SW 1271 (cell line): ENCODE measurements at places on chromosomes 11 and 22.

DNA sequence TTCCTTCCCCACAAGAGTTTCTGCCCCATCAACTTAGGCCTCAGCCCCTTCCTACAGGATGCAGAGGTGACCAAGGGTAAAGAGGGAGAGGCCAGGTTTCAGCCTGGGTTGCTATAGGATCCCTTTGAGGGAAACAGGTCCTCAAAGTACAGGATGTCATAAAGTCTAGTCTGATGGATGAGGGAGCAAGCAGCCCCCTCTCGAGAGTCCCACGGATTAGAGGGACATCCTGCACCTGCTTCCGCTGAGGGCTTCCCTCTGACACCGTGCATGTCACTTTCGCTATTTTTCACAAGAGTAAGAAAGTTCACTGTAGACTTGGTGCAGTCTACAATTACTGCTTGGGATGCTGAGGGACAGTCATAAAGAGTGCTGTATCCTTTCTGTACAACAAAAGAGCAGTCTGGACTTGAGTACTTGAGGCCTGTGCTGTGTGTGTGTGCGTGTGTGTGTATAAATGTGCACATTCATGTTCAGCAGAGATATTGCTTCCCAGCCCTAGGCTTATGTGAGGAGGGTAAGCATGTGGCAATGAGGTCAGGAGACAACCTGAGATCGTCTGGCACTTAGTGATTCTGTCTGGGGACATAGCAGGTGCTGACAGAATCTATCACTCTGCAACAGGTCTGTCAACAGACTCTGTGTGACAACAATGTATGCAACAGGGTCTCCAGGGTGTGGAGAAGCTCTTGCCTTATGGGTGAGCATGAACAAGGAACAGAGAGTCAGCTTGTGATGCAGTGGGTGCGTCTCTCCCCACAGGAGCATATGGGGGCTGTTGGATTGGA is 18.0 kb upstream of the CHST1 start:
- no peak for DNase-seq

- no peak for DNase-seq
These were observed 10.2 kb downstream of the SMTN start for GRCh38 chr22:31091106-31091975.

DNA sequence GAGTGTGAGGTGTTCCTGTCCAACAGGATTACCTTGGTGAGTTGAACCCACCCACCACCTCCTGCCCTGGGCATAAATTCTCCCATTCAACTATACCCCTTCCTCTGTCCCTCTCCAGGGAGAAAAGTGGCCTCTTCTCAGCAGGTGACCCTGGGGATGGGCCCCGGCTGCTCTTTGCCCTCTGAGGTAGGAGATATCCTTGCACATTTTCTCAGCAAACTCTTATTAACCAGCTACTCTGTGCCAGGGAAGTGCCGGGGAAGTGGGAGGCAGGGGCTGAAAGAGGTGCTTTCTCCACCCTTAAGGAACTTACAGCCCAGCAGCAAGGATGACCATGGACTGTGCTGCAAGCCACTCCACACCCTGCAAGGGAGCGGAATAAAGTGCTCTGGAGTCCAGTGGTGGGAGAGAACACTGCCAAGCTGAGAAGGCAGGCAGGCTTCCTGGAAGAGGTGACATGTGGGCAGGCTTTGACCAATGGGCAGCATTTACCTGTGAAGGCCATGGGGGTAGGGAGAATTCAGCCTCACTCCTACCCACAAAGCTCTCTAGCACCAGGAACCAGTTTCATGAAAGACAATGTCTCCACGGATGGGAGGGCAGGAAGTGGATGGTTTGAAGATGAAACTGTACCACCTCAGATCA is 21.9 kb upstream of the OAF start:
- no peak for DNase-seq

DNA sequence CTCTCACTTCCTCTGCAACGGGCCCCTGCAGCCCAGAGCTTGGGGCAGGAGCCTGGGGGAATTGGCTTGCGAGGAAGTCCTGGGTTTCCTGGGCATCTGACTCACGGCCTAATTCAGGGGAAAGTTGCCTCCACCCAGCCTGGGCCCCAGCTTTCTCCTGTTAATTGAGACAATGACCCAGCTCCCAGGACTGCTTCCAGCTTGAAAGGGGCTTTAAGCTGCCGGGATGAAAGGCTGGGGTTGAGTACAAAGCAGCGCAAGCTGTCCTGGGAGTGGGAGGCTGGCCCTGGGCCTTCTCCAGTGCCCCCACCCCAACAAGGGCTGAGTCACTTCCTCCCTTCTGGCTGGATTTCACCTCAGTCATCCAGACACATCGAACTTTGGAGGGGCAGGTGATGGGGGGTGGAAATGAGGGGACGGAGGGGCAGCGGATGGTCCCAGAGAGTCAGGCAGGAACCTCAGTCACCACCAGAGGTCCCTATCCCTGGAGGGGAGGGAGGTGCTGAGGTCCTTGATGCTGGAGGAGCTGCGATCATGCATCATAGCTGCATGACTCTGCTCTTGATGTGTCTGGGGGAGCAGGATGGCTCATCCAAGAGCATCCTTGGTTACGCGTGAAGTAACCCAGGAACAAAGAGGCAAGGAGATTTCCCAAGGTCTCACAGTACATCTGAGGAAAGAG is 30.1 kb upstream of the OAF start:
- no peak for DNase-seq

- DNase-seq: no peak
These were observed 19.6 kb downstream of the BRD1 start for GRCh38 chr22:49807780-49808708.

DNA sequence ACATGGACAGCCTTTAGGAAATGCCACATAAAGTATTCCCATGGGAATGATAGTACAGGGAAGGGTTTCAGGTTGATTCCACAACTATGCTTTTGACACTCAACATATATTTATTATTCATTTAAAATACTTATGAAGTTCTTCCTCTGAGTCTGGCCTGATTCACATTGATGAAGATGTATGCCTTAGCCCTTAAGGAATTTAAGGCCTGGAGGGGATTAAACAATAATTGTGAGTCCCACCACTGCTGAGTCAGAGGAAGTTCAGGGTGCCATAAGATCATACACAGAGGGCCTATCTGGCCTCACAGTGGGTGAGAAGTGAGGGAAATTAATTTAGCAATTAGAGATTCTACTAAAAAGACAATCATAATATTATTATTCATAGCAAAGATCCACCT is 161.1 kb upstream of the SNX19 start:
- DNase-seq: no peak

GRCh38 chr22:40533712-40534378 is 102.7 kb downstream of the MRTFA start:
- no peak for DNase-seq

DNA sequence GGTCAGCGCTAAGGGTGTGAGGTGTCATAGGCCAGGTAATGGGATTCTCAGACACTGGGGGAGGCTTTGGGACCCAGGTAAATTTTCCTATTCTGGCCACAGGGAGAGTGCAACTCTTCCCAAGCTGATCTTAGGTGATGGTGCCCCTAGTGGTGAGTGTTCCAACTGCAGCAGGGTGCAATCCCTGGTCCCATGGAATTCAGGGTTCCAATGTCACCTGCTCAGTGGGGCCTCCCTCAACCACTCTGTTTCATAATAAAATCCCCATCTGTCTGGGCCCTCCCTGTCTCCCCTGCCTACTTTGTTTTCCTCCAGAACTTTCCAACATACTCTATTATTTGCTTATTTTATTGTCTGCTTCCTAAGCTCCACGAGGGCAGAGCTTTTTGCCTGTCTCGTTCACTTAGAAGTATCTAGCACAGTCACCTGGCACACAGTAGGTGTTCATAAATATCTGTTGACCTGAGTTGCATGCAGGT is 2.9 kb upstream of the SGSM1 start:
- DNase-seq: no peak

DNA sequence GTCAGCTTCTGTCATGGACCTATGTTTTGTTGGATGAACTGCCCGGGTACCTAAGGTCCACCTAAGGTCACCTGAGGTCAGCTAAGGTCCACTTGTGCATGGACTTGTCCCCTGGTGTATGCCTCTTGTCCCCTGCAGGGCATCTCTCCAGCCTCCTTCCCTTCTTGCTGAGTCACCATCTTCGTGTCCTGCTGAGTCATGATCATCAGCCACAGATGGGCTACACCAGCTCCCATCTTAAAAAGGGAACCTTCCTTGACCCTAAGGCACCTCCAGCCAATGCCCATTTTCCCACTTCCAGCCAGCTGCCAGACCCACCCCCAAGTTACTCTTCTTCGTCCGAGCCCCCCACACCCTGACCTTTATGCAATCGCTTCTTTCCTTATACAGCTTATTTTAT is 544.9 kb downstream of the TBC1D22A start:
- DNase-seq: no peak

- DNase-seq: no peak
These were observed 30.9 kb upstream of the WNT7B start for GRCh38 chr22:46007848-46008261.

GRCh38 chr22:49838771-49839717 is 11.4 kb upstream of the BRD1 start:
- DNase-seq: no peak

DNA sequence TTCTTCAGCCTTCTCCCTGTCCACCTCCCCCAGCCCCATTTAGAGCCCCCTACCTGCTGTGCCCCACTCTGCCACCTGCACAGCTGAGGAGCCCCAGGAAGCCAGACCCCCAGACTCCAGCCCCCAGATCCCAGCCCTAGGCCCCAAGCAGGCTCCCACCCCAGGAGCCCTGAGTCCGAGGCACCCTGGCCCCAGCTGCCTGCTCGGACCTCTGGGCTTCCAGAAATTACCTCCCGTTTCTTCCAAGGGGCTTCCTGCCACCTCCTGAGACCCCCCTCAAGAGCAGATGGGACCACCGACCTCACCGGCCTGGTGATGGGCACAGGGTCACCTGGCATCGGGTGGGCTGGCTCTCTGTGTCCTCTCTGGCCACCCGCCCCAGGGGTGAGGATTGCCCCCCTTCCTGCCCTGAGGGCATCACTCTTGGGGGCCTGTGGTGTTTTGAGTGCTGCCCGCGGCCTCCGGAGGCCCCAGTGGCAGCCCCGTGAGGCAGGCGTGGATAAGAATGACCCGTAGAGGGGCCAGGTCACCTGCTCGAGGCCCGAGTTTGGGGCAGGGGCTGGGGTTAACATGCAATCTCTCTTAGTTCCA is 18.3 kb upstream of the TALDO1 start:
- DNase-seq: no peak

GRCh38 chr11:65298655-65299179 is 15.9 kb upstream of the CDC42EP2 start:
- no peak for DNase-seq
